Panc1 (cell line): ENCODE measurements at places on chromosomes 12 and 14.

DNA sequence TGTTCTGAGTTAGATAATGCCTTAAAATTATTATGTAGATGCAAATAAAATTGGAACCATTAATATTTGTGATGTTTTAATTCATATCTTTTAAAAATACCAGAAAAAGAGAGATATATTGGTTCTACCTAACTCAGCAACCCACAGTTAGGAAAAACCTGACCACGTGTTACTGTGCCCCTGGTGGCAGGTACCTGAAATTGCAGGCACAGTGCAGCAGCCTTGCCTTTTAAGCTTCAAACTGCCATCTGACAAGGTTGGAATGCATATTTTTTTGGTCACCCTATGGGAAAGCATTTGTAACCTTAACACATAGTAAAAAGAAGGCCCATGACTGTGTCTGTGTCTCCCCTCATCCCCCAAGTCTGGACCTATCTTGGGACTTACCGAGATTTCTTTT lies 109.4 kb upstream of the NOS1 start:
- DNase-seq: no peak

GRCh38 chr12:77947330-77947729 lies 116.6 kb downstream of the NAV3 start:
- no peak for DNase-seq

- DNase-seq: no peak
These were observed 6.7 kb downstream of the SDS start for GRCh38 chr12:113396828-113397496.

DNA sequence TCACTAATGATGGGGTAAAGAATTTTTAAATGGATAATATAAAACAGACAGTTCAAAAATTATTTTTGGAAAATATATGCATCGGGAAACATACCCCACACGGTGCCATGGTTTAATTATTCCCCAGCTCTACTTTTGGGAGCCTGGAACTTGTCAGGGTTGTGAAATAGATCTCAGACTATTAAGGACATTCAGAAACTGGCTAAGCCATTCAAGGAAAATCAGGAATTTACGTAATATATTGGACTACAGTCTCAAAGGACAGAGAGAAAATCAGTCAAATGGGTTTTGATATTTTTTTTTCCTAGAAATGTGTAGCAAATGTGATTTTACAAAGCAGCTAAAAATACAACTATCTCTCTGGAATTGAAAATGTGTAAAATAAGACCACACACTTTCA lies 57.6 kb upstream of the MON2 start:
- no peak for DNase-seq

- no peak for DNase-seq
These were observed 150.9 kb downstream of the EGLN3 start for GRCh38 chr14:33799705-33800570.

DNA sequence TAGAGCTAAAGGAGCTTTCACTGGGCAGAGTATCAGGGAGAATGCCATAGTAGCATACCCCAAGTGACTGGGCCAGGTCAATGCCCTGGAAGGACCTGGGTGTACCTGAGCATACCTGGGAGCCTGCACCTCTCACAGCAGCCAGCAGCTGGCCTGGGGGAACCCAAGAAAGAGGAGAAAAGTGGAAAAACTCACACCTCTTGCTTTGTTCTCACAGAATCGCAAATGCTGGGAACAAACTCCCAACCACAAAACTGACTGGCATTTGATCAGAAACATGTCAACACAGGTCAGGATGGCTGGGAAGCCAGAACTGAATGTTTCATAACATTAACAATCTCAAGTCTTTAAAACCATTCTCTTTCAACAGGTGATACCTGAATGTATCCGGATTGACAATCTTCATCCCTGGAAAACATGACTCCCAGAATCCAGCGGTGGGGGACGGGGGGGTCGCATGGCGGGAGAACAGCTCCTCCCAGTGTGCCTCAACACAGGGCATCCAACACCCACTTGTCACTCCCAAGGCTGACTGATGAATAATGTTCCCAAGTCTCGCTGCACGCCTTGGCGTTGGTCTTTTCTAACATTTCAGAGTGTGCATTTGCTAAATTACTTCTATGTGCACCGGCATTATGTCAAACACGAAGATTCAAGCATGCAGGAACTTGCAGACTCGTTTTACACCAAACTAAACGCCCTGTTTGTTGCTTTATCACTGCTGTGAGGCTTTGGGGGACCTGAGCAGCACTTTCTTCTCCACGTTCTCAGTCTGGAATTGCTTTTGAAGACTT lies 7.9 kb downstream of the FOXN3 start:
- no peak for DNase-seq

- DNase-seq: no peak
These were observed 2.2 kb downstream of the SERPINA9 start for GRCh38 chr14:94473666-94474410.

- no peak for DNase-seq
These were observed 1.6 kb upstream of the CDKN1B start for GRCh38 chr12:12715459-12716150.

GRCh38 chr12:109130297-109131153 lies 14.1 kb downstream of the ACACB start:
- no peak for DNase-seq

- no peak for DNase-seq
These were observed 267.2 kb upstream of the BTG1 start for GRCh38 chr12:92412856-92413255.

DNA sequence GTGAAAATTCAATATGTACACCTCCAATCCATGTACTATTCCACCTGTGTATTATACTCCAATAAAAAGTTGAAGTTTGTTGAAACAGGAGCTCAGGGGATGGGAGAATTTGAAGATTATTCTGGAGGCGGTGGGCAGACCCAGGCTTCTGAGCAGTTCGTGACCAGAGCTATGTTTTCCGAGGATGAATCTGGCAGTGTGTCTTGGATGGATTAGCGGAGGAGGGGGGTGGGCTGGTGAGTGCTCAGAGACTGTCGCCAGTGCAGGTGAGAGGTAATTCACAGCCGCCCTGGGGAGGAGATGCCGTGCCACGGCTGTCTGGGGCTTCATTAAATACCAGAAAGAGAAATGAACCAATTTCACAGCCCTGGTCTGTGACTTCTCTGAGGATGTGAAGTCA lies 283.0 kb upstream of the RTL1 start:
- no peak for DNase-seq

DNA sequence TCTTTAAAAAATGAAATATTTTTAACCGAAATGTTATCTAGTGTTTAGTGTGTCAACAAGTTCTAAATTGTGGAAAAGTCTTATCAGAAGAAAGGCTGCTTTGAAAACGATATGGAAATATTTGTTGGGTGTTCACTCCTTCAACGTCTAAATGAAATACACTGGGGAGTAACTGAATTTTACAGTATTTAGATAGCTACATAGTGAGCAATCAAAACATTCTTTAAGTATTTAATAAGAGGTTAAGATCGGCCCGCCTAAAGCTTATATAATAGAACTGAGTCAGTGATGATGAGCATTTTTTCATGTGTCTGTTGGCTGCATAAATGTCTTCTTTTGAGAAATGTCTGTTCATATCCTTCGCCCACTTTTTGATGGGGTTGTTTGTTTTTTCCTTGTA lies 228.3 kb downstream of the RAD51B start:
- DNase-seq: no peak

- DNase-seq: no peak
These were observed 44.4 kb downstream of the BICD1 start for GRCh38 chr12:32151086-32151485.

DNA sequence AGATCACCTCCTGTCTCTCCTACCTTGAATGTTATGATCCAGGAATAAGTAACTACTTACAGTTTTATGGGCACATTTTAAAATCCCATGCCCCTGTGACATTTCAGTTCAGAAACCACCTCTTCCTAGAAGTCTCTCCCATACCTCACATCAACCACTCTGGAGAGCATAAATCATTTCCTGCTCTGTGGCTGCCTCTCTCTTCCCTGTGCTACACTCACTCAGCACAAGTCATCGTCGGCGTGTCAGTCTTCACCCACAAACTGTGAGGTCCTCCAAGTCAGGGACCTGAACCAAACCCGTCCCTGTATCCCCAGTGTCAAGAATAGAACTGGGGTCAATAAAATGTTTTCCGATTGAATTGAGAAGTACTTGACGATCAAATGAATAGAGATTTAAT lies 863.3 kb downstream of the BCL11B start:
- DNase-seq: no peak

DNA sequence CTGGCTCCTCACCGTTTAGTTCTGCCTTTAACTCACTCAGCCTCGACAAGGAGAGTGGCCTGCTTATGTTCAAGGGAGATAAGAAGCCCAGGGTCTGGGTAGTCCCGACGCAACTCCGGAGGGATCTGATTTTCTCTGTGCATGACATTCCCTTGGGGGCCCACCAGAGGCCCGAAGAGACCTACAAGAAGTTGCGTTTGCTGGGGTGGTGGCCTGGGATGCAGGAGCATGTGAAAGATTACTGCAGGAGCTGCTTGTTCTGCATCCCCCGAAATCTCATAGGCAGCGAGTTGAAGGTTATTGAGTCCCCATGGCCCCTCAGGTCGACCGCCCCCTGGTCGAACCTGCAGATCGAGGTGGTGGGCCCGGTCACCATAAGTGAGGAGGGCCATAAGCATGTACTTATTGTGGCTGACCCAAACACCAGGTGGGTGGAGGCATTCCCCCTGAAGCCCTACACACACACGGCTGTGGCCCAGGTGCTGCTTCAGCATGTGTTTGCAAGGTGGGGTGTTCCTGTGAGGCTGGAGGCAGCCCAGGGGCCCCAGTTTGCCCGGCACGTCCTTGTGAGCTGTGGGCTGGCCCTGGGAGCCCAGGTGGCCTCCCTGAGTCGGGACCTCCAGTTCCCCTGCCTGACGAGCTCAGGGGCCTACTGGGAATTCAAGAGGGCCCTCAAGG lies 13.1 kb downstream of the CBLN3 start:
- no peak for DNase-seq

DNA sequence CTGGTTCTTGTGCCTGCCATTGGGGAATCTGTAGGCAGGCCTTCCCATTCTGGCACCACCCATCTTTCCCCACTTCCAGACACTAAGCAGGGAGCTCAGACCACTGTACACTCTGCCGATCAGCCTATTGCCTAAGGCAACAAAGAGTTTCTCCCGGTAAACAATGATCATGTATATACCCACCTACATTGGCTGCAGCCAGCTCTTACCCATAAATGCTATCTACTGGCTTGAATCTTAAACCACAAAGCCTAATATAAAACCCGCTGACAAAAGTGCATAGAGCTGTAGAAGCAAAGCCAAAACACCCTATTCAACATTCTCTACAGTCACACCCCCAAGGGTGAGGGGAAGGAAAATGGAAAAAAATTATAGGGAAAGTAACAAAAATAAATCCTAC lies 20.8 kb upstream of the GLIPR1 start:
- no peak for DNase-seq

GRCh38 chr14:104094709-104095425 lies 9.4 kb downstream of the ASPG start:
- no peak for DNase-seq

GRCh38 chr12:19404242-19404880 lies 34.9 kb upstream of the AEBP2 start:
- no peak for DNase-seq

DNA sequence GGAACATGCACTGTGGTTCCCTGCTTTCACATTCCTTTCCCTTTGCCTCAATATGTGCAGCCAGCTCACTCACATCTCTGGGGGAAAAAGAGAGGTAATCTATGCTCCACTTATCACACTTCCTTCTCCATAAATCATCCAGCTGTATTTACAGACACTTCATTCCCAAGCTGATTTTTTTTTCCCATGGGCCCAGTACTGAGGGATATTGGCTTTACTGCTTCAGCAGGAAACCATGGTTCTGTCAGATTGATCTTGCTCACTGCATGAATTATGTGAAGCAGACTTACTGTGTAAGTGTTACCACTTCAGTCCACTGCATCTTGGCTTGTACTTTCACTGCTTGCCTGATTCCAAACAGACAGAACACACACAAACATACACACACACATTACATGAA lies 555.6 kb downstream of the CCER1 start:
- no peak for DNase-seq

DNA sequence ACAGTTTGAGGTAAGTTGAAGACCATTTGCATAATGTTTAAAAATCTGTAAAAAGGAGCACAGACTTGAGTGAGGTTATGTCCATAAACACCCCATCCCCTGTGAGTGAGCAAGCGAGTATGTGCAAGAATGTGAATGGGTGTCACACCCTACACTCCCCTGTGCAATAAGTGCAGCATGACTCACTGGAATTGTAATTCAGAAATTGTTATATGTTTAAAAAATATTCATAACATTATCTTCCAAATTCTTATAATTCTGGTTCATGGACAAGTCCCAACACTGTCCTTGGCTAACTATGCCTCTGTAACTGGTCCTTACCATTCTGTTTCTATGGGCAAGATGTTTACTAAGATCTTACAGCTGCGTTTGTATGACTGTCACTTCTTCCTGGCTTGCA lies 207.8 kb upstream of the FAR2 start:
- no peak for DNase-seq

DNA sequence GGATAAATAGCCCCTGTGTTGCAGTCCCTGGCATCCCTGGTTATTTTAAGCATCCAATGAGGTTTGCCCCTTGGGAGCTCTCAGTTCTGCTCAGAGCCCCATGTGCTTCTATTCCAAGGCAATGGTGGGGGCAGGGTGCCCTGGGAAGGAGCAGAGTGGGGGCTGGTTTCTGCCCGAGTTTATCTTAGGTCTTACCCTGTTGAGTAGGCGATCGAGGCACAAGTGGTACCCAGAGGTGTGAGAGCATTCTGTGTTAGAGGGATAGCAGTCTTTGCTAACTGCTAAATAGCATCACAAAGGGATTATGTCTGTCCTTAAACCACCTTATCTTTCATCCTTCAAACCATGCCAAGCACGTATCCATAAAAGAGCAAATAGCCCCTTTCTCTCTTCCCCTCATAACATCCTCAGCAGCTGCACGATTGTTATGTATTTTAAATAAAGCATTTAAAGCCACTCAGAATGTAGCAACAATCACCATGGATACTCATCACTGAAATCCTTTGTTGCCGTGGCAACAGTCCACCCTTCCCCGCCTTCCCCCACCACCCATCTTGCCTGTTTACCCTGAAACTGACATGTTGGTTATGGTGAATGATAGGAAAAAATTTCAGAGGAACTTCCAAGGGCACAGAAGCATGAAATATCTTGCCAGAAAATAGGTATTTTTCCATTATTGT lies 139.3 kb downstream of the PTPN11 start:
- no peak for DNase-seq

DNA sequence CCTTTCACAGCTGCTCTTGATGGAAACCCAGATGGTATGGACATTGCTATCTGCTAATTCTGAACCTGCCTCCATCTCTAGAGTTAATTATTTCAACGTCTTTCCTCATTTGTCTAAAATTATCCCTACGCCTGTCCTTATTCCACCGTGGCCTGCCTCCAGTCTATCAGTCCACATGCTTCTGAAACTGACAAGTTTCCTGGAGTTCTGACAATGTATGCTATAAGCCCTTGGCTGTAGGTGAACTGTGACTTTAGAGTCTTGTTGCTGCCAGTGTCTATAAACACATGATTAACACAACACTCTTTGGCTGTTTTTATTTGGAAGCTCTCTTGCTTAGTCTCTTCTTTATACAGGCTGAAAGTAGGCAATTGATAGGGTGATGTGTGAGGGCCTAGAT lies 1052.9 kb downstream of the TMTC2 start:
- no peak for DNase-seq
